Activated T-helper 1 cell treated with anti-CD3 and anti-CD28 coated beads, Interleukin-12 subunit alpha, Interleukin-12 subunit beta, Interleukin-2, Interleukin-4 antibody, amounts not matched to agents 30 ng/mL and 10 ng/mL and 1 ng/mL, durations not matched to agents 14 hours and 24 hours and 36 hours (primary cell): ENCODE measurements at places on chromosomes 2 and 18. TPM values are rescaled to one million over a fixed set of nuclear protein-coding genes. Genes with fewer than 3 reads are reported as not detected.

GRCh38 chr2:18154812-18155211 is 276.3 kb downstream of the KCNS3 start:
- no peak for DNase-seq

GRCh38 chr2:69102041-69102593 is 89.1 kb downstream of the ANTXR1 start:
- DNase-seq, result no peak

DNA sequence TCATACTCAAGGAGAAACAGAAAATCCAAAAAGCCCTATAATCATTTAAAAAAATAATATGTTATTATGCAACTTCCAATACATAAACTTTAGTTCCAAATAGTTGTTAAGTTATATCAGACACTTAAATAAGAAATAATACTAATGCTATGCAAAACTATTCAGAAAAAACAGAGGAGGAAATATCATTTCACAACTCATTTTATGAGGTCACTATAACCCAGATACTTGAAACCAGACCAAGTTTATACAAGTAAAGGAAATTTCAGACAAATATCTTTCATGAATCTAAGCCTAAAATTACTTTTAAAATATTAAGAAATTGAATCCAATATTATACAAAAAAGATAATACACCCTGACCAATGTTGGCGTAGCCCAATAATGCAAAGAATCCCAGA is 260.8 kb downstream of the CD226 start:
- DNase-seq, result no peak

GRCh38 chr2:55422876-55423665 is 3.4 kb upstream of the CCDC88A start:
- no peak for DNase-seq

- DNase-seq, result no peak
These were observed 680.7 kb downstream of the EPHA4 start for GRCh38 chr2:220891405-220891804.

VWA3B gene
- total RNA-seq, result not detected in 2 replicates

ALLC gene
- total RNA-seq, result not detected in 2 replicates

RNF152 gene
- total RNA-seq, result 0.56 and 0.65 TPM in 2 replicates

ARHGAP28 gene
- not detected in 2 replicates for total RNA-seq

ST8SIA3 gene
- not detected in 2 replicates for total RNA-seq
